Activated naive CD4-positive, alpha-beta T cell (primary cell): ENCODE measurements at places on chromosomes 7 and 10.

GRCh38 chr7:75981453-75982305, 12.7 kb downstream of the TMEM120A start:
- no peak for DNase-seq

DNA sequence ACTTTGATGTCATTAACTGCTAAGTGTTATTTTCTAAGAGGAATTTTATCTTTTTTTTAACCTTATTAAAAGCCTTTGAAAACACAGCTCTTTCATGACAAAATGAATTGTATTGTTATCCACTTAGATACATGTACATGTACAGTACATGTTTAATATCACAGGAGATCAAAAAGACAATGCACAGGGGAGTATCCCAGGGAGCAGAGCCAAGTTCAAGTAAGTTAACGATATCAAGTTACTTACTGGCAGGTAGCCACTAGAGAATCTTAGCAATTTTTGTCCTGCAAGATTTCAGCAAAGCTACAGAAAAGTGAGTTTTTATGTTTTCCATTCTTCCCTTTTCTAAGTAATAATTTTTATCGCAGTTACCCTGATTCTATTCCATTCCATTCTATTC, 33.9 kb upstream of the ARL4A start:
- DNase-seq: no peak

DNA sequence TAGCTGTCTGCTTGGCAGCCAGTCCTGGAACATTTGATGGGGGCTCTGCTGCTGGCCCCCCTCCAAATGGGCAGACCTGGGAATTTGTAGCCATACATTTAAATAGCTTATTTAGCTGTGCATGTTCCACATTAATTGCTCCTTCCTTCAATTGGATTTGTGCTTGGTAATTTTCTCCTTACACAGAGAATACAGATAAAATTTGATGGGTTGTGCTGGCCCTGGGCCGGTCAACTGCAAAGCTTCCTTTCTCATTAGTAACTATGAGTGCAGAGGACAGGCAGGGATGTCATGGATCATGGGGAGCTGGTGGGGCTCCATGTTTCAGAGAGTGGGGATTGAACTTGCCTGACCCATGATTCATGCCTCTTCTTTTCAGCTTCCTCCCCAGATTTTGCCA, 201.5 kb upstream of the GHITM start:
- no peak for DNase-seq

GRCh38 chr7:1228545-1229201, 4.0 kb upstream of the UNCX start:
- no peak for DNase-seq

- DNase-seq: no peak
Observed at GRCh38 chr7:107972941-107973376, 30.0 kb downstream of the LAMB1 start.

GRCh38 chr7:147485660-147486210, 1104.8 kb upstream of the C7orf33 start:
- no peak for DNase-seq

DNA sequence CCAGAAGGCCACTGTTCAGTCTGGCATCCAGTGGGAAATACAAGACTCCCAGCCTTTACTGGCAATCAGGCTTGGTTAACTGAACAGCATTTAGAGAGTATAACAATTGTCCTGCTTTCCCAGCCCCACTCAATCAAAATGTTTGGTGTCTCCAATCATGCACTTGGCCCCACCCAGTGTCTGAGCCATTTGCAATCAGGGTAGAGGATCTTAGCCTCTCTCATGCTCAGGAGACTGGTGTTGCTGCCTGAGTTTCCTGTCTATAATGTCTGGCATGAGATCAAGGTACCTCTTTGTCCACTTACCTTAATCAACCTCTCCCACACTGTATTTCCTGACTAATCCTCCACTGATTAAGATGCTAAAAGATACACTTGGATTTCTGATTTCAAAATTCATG, 290.2 kb upstream of the GHITM start:
- no peak for DNase-seq

- DNase-seq: no peak
Observed at GRCh38 chr10:97844678-97845077, 5.0 kb upstream of the GOLGA7B start.

- peak; percentile 17 for DNase-seq
Observed at GRCh38 chr10:84177541-84178141, 4.0 kb downstream of the GPR15LG start.

- DNase-seq: no peak
Observed at GRCh38 chr10:132684164-132684891, 101.6 kb downstream of the NKX6-2 start.

GRCh38 chr7:98251231-98251600, 816 bp downstream of the TECPR1 start:
- DNase-seq: no peak

DNA sequence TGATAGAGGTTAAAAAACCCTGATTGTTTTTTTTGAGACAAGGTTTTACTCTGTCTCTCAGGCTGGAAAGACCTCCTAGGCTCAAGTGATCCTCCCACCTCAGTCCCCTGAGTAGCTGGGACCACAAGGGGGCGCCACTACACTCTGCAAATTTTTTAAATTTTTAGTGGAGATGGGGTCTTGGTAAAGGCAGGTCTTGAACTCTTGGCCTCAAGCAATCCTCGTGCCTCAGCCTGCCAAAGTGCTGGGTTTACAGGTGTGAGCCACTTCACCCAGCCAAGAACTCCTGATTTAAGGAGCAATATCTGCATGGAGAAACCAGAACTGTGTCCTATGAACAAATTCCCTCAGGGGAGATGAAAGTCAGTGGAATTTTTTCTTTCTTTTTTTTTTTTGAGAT, 7.3 kb upstream of the KLHDC10 start:
- DNase-seq: peak; percentile 63

DNA sequence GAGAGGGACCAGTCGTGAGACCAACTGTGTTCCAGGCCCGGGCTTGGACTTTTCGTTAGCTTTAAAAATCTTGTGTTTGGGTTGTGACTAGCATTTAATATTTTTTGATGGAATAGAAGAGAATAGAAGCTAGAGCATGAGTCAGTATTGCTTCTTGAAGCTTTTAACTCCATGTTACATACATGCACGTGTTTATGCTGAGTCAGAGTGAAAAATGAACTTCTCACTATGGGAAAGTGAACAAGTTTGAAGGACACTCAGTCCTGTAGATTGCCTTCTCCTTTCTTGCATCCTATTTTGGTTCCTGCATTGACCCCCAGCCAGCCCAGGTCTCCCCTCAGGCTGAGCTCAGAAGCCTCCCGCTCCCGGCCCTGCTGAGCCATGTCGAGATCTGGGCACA, 31.8 kb downstream of the GHRHR start:
- DNase-seq: no peak

- DNase-seq: no peak
Observed at GRCh38 chr10:6482737-6483357, 97.2 kb downstream of the PRKCQ start.

- no peak for DNase-seq
Observed at GRCh38 chr7:84746353-84746752, 440.5 kb downstream of the SEMA3D start.

GRCh38 chr7:2165610-2166594, 66.8 kb downstream of the MAD1L1 start:
- no peak for DNase-seq

- DNase-seq: no peak
Observed at GRCh38 chr10:113047151-113047550, 97.1 kb downstream of the TCF7L2 start.

GRCh38 chr10:79250259-79250658, 97.0 kb upstream of the PPIF start:
- no peak for DNase-seq

DNA sequence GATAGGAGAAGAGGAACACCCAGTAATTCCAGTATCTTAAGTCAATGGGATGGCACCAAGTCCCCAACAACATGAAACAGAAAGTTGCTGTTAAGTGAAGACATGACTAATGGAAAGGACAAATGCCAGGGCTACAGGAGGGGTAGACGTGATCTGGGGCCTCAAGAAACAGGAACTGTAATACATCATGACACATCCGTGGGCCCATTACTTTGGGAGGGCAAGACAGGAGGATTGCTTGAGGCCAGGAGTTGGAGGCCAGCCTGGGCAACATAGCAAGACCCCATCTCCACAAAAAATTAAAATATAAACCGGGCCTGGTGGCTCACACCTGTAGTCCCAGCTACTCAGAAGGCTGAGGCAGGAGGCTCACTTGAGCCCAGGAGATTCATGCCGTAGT, 408.6 kb upstream of the PRKCQ start:
- no peak for DNase-seq

- no peak for DNase-seq
Observed at GRCh38 chr7:129864042-129864441, 88.7 kb downstream of the UBE2H start.

DNA sequence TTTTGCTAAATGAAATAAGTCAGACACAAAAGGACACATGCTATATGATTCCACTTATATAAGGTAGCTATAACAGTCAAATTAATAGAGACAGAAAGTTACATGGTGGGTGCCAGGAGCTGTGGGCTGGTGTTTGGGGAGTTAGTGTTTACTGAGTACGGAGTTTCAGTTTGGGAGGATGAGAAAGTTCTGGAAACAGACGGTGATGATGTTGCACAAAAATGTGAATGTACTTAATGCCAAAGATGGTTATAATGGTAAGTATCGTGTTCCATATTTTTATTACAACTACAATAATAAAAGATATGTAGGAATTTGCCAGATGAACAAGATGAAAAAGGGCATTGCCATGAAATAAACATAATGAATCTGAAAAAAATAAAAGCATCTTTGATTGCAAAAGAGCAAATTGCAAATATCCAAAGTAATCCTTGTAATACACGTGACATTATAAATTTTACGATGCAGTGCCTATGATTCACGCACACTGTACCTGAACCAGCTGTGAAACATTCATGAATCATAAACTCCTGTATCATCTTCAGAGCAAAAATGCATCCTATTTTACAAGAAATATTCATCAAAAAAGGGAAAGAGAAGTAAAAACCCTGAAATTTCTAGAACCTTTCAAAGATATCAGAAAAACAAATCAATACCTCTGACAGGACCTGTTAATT, 676.7 kb downstream of the PCDH15 start:
- no peak for DNase-seq

DNA sequence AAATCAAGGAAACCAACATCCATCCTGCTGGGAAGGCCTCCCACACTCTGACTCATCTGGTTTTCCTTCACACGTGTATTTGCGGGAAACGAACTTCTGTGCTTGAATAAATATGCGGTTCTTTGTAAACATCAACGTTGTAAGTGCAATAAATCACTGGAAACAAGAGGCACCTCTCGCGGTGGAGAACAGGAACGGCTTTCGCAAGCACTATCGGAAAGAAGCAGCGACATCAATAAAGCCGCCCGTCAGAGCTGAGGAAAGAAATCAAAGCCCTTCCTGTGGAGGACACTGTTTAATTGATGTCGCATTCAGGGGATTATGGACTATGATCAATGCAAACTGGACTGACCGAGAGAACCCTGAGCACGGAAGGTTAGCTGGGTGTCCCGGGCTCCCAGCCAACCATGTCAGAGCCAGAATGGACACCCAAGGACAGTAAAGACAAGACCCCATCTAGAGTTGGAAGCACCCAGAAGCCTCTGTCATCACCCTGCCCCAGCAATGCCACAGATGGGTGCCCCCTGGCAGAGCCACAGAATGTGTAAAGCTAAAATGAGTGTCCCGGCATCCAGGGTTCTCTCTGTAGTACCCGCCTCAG, 37.6 kb downstream of the OAT start:
- DNase-seq: no peak
